ENCODE measurements at places on chromosomes 3 and 15. TPM values are rescaled to one million over a fixed set of nuclear protein-coding genes. Genes with fewer than 3 reads are reported as not detected.

GRCh38 chr15:40333922-40334492 lies 6.7 kb downstream of the CCDC9B start:
- DNase-seq, result peak; percentile 91

DNA sequence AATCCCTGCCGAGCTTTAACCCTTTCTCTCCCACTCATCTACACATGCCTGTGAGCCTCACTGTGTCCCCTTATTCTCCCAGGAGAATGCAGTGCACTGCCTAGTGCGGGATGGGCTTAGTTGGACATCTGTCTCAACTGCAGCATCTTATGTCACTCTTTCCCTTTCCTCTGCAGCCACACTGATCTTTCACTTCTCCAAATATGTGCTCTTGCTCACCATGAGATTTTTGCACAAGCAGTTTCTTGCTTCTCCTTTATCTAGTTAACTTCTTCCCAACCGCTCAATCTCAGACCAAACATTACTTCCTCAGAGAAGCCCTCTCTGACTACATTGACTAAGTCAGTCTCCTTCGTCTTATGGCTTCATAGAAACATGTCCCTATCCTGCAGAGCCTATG lies 292.3 kb downstream of the KBTBD8 start:
- DNase-seq, result no peak

ROPN1 gene
- total RNA-seq, result not detected

GRCh38 chr3:65811892-65812291 lies 226.8 kb downstream of the MAGI1 start:
- DNase-seq, result no peak

DNA sequence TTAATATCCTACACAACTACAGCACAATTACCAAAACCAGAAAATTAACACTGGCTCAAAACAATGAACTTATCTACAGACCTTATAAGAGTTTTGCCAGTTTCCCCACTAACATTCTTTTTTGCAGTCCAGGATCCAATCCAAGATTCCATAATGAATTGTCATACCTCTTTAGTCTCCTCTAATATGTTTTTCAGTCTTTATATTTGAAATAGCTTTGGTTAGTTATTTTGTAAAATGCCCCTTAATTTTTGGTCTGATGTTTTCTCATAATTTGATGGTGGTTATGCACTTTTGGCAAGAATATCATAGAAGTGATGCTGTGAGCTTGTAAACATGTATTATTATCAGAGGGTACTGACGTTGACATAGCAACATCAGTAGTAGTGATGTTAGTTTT lies 124.3 kb downstream of the ISL2 start:
- no peak for DNase-seq

- no peak for DNase-seq
Measured at GRCh38 chr3:152834191-152834775, 648 bp upstream of the P2RY1 start.

Data from posterior vena cava (tissue), 2 donors.